ENCODE measurements at places on chromosomes 5 and 9.

DNA sequence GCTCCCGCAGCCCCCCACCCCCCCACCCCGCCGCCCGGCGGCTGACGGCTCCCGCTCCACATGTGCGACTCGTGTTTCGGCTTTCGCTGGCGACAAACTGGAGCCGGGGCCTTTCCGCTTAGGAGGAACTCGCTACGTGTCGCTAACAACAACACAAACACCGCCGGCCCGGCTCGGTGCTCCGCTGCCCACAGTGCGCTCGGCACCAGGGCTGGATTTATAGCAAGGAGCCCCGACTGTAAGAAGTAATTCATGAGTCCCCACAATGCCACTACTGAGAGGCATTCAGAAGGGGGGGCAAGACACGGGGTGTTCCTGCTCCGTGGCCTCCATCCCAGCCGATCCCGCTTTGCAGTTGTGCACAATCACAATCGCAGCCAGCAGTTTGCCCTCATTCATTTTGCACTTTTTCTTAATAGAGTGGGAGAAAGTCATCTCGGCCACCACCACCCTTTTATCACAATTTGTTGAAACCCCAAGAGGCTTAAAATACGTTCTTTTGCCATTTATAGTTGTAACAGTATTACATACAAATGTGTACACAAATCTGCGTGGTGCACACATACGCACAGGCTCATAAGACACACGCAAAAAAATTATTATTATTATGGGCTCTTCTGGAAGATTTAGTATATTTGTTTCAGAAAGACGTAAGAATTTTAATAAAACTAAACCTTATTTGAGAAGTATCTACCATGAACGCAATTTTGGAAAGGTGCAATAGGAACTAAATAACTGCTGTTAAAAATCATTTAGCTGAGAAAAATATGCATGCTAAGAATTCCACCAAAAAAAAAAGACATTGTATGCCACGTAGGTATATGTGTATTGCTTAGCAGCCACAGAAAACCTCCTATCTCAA, 48.1 kb downstream of the EBF1 start:
- no peak for DNase-seq

GRCh38 chr5:140347360-140347759, 957 bp upstream of the HBEGF start:
- no peak for DNase-seq

- DNase-seq, result no peak
Observed at GRCh38 chr5:55446640-55447351, 88.0 kb downstream of the PLPP1 start.

GRCh38 chr9:1469996-1470395, 419.8 kb downstream of the DMRT2 start:
- no peak for DNase-seq

DNA sequence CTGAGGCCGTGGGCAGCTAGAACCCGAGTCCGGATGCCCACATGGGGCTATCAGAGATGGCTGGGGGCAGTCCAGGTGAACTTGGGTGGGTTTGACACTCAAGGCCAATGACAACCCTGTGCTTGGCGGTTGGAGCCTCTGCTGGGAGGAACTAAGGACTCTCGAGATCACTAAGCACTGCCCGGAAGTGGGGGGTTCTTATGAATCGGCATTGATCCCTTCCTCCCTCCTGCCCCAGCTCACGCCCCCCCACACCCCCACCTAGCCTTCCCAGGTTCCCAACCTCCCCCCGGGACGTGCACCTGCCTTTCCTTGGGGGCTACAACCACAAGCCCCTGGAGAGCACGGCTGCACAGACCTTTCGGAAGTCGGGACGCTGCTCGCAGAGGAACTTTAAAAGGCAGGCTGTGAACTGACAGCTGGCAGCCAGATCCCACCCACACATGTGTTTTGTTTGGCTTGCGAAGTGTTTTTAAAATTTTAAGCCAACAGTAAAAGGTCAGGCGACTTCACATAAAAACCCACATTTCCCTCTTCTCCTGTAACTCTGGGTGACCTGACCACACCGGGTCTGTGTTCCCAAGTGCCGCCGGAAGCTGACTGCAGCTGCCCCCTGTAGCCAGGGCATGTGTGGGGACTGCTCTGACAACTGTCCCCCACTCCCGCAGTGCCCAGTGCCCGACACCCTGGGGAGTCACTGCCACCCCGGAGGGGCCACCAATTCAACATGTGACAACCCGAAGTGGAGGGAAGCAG, 5.1 kb upstream of the RALGDS start:
- no peak for DNase-seq

- DNase-seq, result no peak
Observed at GRCh38 chr9:135480071-135480939, 723 bp downstream of the PPP1R26 start.

All from stimulated activated CD4-positive, alpha-beta T cell treated with anti-CD3 and anti-CD28 coated beads, Interleukin-2, amount 100 ng/mL, for 24 hours (primary cell).